ENCODE measurements at places on chromosomes 2 and 18. TPM values are rescaled to one million over a fixed set of nuclear protein-coding genes. Genes with fewer than 3 reads are reported as not detected.

CAVIN2 gene
- 24.1 TPM for total RNA-seq

NETO1 gene
- total RNA-seq = not detected

C18orf63 gene
- total RNA-seq = not detected

DNA sequence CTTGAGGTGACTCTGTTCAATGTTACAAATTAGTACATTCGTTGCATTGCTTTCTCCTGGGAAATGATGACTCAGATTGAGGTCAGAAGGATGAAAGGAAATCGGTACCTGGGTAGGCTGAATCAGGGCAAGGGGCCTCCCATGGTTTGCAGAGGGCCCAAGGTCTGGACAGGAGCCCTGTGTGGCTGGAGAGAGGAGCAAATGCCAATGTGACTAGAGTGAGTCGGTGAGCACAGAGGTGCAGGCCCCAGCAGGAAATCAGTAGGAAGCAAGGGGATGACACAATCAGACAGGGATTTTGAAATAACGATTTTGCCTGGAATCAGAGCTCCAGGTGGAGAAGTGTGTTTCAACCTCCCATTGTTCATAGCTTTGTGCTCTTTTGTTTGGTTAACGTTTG, 118.9 kb downstream of the CCDC102B start:
- DNase-seq = no peak

GRCh38 chr18:78965260-78965659, 14.4 kb upstream of the SALL3 start:
- DNase-seq = no peak

DNA sequence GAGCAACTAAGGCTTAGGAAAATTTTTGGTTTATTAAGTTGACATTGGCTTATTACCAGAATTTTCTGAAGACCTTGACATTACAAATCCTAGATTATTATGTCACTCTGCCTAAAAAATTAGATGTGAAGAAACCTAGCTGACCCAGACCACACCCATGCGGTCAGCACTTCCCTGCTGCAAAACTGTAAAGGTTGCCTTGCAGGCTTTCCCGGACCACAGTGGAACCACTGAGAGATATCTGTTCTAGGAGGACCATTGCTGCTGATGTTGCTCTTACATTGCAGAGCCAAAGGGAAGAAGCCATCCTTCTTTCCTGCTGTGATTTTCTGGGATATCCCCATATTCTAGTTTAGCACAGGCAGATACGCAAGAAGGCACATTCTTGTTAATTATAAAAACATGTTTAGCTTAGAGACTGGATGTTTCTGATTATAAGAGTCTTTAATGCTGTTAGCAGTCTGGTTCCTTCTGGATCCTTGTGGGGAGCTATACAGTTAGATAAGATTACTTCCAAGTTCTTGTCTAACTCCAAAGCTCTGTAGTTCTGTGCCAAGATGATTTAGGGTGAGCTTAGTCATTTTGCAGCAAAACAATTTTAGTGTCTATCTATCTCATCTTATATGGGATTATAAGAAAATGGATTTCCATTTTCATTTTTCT, 70.2 kb downstream of the AOX1 start:
- peak; percentile 79 for DNase-seq

DNA sequence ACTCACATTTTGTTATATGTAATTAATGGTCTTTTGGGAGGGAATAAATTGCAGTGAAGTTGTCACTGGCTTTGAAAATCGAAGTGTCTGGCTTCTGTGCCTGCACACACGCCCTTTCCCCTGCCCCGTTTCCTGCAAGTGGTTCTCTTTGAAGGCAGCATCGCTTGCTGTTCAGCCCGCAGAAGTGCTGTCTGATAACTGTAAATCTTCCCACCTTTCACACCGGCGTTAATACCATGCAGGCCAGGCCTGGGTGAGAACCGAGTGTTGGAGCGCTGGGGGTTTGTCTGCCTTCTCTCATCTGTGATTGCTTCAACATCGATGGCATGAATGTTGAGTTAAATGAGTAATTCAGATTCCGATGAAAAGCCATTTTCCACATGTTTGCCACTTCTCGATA, 37.9 kb upstream of the RPL31 start:
- DNase-seq = no peak

DNA sequence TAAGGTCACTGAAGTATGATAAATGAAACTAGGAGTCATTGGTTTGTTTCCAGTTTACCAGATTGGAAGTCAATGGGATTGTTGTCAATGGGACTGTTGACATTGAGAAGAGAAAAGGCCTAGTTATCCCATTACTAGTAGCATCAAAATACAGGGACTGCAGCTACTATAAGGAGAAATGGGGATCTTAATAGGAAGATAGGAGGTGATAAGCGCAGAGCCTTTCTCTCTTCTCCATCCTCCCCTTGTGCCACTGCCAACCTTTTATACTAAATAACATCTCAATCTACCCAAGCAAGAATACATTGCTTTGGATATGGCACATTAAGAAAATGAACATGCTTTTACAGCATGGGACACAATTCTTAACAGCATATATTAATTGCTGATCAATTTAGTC, 10.5 kb upstream of the BBS5 start:
- DNase-seq = no peak

- DNase-seq = no peak
Observed at GRCh38 chr2:85954590-85955458, 66.0 kb upstream of the ST3GAL5 start.

DNA sequence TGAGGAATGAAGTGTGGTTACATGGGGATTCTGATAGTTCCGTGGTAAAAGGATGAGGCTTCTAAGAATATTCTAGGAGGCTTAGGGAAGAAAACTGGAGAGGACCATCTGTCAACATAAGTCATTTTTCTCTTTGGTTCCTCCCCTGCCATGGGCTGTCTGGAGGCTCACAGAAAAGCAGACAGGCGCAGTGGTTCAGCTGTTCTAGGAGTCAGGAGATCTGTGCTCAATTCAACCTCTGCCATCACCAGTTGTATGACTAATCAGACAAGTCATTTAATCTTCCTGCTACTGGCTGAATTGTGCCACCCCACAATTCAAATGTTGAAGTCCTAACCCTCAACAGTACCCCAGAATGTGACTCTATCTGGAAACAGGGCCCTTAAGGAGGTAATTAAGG, 36.4 kb downstream of the ADAM17 start:
- no peak for DNase-seq
